ENCODE measurements at places on chromosomes 5 and 9.

- no peak for DNase-seq
These were observed 314.3 kb upstream of the CHD1 start for GRCh38 chr5:99243111-99243510.

DNA sequence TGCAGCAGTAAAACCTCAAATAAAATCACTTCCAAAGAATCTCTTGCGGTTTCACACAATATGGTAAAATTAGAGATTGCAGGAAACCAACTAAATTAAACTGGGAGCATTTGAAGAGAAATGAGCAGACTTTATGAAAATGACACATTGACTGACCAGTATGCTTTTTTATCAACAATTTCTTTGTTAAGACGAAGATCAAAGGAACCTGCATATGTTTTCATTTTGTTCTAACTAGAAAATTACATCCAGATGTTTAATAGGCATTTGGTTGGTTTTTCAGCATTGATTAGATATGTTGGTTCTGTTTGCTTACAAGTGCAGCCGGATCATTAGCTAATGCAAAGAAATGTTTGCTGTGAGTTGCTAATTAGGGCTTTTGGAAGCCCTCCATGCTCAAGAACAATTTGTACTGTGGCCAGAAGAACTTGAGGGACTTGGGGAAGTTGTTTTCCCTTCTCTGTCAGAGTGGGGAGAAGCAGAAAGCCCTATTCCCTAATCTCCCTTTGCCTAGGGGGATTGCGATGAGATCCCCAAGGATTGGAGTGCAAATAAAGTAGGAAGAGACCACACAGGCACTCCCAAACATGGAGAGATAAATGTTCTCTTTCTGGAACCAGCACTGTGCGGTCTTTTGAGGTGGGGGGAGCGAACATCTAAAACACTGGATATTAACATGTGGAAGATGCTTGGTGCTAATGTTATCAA, 4.5 kb upstream of the TLE1 start:
- DNase-seq: no peak

- no peak for DNase-seq
These were observed 533.5 kb downstream of the RAB3C start for GRCh38 chr5:59116231-59116865.

- no peak for DNase-seq
These were observed 404.8 kb downstream of the MAT2B start for GRCh38 chr5:163910226-163910625.

GRCh38 chr5:93611273-93611975, 28.4 kb downstream of the NR2F1 start:
- no peak for DNase-seq

DNA sequence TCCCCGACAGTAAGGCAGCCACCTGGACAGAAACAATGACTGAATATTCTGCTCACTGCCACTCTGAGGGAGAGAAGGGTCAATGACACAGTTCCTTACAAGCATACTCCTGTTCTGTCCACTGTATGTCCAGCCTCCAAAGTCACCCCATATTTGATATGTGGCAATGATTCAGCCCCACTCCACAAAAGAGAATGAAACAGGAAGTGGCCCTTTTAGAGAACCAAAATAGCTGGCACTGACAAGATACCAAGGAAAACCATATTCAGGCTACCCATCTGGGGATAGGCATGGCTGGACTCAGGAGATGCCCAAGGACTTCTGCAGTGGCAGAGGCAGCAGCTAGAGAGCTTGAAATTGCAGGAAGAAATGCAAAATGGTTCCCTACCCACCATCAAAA, 12.8 kb upstream of the GFRA3 start:
- no peak for DNase-seq

DNA sequence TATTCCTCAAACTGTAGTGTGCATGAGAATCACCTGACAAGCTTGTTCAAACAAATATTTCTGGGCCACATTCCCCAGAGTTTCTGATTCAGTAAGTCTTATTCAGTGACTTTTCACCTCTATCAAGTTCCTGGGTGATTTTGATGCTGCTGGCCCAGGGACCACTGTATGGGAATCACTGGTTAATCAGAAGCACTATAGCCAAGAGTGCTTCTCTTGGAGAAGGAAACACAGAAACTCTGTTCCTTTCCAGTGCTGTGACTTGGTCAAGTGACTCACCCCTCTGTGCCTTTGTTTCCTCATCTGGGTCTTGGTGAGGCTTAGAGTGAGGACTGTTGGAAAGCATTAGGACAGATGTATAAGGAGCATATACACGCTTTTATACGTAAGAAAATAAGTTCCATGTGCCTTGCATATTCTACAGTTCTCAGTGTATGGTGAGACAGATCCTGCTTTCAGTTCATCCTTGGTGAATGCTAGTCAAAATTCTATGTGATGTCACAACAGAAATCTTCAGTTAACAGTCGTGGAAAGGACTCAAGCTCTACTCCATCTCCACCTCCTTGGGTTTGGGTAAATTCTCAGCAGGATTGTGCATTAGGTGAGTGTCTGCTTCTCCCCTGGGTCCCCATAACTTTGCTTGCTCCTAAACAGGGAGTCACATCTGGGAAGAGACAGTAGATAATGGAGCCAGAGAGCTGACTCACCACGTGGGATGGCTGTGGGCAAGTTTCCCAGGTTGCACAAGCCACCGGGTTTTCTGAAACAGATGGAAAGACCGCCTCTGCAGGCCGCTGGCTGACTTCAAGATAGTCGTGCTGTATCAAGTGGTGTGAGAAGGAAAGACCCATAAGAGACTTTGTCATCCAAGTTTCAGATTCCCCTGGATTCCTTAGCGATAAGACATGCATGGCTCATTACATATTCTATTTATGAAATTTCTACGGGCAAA, 117.0 kb downstream of the NXNL2 start:
- DNase-seq: peak; percentile 87

DNA sequence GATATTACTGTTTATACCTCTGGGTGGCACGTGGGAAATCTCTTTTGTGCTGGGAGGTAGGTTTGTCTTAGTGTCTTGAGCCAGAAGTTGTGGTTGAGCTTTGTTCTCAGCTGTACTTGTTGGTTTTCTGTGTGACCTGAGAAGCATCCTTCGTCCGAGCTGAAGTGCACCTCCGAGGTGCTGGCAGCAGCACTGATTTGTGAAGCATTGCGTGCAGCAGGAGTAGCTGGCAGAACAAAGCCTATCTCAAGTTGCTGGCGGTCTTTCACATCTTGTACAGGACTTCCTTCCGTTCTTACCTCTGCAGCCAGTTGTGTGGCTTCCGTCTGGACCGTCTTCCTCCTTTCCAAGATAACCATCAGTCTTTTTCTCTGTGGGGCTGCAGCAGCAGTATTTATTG, 4.3 kb downstream of the PRRC2B start:
- no peak for DNase-seq

GRCh38 chr9:127163409-127163808, 41.0 kb upstream of the ANGPTL2 start:
- DNase-seq: peak; percentile 51

DNA sequence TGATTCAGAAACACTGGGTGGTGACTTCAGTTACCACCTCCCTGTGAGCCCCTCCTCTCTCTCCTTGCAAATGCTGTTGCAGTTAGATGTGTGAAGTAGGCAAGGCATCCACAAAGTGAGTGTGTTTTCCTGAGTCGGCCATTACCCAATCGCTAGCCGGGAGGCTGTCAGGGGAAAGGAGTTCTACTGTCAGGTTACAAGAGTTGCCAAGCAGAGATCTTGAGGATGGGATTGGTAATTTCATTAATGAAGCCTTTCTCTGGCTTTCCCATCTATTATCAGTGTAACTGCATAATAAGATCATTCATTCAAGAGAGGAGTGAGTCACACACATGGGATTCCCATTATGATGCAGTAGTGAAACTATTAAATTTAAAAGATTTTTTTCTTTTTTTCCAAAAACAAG, 106.9 kb downstream of the GLDC start:
- no peak for DNase-seq

DNA sequence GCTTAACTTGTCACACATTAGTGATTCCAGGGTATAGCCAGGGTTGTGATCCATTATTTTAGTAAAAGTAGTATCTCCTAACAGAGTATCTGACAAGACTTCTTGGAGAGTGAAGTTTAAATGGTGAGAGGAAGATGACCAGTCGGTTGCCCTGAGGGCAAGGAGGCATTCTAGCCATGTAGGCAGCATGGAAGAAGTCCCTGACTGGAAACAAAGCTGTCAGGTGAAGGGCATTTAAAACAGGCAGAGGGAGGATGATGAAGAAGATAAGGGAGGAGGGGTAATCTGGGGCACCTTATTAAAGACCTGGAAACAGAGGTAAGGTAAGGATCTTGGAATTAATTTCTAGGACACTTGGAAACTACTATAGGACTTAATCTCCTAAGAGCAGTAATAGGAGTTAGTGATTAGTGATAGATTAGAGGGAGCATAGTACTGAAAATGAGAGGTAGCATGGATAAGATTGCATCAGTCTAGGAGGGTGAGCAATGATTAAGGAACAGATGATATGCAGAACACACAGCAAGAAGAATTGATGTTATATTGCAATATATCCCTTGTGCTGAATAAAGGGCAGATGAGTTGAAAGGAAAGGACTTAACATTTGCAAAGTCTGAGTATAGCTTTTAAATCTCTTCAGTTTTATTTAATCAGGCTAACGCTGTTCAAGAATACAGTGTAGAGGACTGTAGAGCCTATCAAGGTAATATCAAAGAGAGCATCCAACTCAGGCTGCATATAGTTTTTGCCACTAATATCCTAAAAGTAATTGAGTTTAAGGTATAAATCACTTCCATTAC, 9.6 kb downstream of the KIF2A start:
- no peak for DNase-seq

GRCh38 chr5:73902327-73903051, 276.5 kb downstream of the ARHGEF28 start:
- DNase-seq: peak; percentile 46

DNA sequence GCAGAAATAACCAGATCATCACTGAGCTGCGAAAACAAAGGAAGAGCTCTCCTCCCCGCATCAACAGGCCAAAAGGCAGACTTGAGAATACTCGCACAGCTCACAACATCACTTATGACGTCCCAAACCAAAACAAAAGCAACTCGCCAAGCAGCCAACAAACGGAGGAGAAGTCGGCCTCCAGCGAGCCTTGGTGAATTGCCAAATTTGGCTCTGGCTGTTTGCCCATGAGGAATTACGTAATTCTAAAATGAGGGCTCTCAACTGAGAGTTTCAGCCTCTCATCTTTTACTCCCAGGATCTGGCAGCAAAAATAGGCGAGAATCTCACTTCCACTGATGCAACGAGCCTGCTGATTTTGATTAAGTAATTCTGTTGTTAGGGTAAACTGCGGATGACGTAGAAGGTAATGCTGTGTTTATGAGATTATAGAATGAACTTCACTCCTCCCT, 51.7 kb upstream of the SEMA6A start:
- DNase-seq: peak; percentile 62

DNA sequence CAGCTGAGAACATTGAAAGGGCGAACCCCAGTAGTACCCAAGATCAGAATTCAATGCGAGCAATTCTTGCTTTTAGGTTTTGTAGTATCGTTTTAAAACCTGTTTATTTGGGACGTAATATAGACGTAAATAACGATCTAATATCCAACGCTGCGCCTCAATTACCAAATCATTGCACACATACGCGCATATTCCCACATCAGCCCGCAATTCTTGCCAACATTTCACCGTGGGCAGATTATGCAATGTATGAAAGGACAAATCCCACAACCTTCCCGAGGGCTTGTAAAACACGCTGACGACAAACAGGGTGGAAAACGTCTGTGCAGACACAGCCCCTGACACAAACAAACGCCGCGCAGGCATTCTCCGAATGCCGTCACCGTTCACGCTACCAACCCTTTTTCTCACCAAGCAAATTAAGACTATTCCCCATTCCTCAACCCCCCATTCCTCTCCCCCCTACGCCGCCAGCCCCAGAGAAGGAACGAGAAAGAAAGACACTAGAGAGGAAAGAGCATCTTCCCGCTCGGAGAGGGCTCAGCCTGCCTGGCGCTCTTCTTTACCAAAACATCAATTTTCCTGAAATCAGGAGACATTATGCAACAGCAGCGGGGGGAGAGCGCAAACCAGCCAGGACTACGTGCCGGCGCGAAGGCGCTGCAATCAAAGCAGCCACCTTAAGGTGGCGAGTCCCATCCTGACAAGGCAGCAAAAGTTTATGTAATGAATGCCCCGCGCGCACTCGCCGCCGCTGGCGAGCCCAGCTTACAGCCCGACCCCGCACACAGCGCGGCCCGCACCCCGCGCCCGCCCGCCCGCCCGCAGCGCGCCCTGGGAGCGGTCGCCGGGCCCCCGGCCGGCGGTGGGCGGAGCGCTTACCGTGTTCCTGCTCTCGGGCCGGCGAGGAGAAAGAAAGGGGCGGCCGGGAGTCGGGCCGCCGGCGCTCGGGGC, 597 bp downstream of the NFIL3 start:
- peak; percentile 71 for DNase-seq

DNA sequence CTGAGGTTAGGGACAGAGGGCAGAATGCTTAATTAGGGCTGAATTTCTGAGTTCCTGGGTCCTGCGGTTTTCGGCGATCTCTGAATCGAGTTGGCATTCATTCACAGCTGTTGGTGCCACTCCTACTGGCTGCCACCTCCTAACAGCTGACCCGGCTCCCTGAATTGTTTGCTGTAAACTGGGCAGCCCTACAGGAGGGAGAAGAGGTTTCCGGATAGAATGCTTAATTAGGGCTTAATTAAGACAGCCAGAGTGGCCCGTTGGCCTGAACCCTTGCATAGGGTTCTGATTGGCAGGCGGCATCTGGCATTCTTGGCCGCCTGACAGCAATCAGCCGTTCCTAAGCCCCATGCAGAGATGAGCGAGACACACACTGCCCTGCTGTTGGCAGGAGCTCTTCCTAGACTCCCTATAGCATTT, 25.7 kb downstream of the FRMPD1 start:
- DNase-seq: no peak

GRCh38 chr5:15106530-15107283, 235.1 kb upstream of the ANKH start:
- no peak for DNase-seq

DNA sequence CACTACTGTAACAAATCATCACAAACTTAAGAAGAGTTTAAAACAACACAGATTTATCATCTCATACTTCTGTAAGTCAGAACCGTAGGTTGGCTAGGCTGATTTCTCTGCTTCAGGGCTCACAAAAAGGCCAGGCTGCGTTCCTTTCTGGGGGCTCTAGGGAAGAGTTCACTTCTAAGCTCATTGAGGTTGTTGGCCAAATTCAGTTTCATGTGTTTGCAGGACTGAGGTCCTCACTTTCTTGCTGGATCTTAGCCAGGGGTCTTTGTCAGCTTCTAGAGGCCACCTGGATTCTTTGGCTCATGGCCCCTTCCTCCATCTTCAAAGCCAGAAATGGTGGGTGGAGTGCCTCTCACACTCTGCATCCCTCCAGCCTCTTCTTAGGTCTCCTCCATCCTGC, 76.0 kb downstream of the ACTBL2 start:
- DNase-seq: no peak

DNA sequence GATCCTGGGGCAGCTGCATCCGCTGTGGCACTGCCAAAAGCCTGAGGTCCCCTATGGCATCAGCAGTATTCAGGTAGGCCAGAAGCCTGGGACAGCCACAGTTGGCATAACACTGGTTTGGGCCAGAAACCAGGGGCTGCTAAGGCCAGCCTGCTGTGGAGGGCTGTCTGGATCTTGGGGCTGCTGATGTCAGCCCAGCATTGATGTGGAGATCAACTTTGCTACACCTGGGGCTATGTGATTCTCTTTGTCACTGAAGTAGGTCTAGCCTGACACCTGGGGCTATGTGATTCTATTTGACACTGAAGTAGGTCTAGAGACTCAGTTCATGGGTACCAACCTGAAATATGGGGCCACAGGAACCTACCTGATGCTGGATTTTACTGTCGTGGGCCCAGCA, 411.5 kb downstream of the RASEF start:
- no peak for DNase-seq
